Right hindlimb (tissue), 1 donor: ENCODE measurements at places on chromosomes 12 and 14.
A peak's percentile ranks its signal among the peaks of the same experiment; 100 is the strongest.

DNA sequence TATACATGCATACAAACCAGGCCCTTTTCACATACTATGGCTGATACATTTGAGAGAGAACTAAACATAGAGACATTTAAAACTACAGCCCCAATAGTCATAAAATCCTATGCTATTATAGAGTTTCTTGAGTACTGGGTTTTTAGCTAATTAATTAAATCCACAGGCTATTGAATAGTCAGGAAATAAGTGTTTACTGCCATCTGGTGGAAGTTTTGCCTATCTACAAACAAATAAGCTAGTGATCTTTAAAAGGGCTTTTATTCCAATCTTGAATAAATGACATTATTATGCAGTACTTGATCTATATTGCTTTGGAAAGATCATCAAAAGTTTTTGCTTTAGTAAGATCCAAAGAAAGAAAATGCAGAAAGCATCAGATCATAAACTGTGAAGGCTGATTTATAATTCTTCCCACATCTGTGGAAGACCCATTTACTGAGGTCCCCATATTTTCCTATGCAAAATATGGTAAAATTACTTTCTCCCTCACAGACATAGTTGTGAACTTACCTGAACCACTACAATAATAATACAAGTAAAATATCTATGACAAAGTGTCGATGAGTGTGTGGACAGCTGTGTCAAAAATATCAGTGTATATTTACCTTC, 131.3 kb downstream of the ITPR2 start:
- no peak for DNase-seq

DNA sequence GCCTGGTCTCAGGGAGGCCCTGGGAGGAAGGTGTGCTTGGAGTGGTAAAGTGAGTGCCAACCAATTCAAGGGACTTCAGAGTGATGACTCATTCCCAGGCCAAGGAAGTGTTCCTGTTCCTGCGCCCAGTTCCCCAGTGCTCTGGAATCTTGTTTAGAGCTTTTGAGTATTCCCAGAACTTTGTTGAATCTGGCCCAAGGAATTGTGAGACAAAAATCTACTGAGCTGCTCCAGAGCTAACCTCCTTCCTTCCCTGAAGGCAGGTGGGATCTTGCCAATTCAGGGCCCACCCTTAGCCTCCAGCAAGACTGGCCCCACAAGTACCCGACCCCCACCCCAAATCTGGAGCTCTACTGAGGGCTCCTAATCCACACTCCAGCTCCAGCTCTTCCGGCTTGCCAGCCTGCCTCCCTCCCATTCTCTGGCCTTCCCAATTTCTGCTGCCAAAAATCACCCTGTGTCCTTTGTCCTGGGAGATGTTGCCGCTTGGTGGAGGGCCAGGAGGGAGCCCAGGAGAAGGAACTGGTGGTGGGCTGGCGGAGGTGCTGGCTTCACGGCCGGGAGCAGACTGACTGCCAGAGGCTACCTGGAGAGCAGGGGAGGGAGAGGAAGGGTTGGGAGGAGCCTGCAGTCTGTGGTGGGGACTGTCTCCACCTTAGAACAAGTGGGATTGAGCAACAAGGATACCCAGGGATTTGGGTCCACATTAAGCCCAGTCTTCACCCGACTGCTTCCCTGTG, 2.0 kb upstream of the ATN1 start:
- peak; percentile 87 for DNase-seq

GRCh38 chr12:27571463-27571862, 47.5 kb downstream of the PPFIBP1 start:
- no peak for DNase-seq

DNA sequence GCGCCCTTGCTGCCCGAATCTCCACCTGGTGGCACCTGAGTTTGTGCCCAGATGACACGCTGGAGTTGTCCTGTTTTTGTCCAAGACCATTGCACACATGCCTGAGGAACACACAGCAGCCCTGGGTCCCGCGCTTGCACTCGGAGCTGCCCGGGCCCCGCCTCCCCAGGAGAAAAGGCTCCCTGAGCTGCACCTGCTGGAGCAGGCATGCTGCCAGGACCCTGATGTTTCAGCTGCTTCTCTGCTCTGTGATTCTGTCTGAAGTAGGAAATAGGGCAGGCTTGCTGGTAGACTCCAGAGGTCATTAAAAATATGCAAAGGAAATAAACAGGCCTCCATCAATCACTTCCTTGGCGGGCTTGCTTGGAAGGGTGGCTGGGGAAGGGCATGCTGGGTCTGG, 271.6 kb downstream of the CACNA1C start:
- DNase-seq: peak; percentile 68

- no peak for DNase-seq
Measured at GRCh38 chr14:42911642-42912041, 1305.0 kb downstream of the LRFN5 start.

DNA sequence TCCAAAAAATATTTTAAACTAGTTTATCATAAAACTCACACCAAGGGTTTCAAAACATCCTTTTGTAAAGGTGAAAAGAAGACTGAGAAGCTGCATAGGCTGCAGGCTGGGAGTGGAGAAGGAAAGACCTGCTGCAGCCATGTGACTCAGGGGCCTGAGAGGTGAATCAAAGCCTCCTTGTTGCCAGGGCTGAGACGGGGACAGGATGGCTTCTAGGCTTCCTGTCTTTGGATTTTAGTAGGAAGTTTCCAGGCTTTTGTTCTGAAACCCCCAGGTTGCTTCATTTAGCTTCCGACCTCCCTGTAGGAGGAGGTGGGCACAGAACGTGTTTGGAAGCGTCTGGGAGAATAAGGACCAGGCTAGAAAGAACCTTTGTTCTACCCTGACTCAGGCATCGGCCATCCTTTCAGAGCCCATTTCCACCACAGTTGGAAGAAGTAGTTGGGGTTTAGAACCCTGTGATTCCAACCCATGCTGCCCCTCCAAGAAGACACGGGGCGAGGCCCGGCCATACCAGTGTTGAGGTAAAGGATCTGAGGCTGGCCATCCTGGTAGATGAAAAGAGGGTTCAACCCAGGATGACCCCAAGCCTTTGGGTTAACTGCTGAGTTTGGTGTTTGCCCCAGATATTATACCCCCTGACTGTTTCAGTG, 122.4 kb downstream of the SLC25A47 start:
- DNase-seq: no peak

DNA sequence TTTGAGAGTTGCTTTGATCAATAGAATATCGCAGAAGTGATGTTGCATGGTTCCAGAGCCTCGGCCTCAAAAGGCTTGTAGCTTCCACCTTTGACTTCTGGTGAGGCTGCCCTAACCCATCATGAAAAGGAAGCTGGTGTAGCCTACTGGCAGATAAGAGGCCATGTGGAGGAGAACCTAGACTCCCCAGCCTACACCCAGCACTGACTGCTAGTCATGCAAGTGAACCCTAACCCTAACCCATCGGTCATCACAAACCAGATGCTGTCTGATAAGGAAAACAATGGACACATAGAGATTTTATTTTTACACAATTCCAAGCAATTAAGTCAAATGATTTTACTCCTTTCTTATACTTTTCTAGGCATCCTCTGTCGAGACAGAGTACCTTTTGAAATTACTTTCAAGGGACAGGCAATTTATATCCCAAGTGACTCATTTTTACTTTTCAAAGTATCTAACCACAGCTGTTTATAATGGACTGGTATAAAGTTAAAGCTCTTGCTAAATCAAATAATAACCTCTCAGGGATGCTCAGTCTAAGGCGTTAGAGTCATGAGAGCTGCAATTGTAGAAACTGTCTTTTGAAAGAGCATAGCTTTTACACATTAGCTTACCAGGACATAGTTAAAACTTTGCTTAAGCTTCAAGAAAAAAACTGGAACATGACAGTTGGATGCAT, 17.6 kb downstream of the PTPRB start:
- DNase-seq: no peak

DNA sequence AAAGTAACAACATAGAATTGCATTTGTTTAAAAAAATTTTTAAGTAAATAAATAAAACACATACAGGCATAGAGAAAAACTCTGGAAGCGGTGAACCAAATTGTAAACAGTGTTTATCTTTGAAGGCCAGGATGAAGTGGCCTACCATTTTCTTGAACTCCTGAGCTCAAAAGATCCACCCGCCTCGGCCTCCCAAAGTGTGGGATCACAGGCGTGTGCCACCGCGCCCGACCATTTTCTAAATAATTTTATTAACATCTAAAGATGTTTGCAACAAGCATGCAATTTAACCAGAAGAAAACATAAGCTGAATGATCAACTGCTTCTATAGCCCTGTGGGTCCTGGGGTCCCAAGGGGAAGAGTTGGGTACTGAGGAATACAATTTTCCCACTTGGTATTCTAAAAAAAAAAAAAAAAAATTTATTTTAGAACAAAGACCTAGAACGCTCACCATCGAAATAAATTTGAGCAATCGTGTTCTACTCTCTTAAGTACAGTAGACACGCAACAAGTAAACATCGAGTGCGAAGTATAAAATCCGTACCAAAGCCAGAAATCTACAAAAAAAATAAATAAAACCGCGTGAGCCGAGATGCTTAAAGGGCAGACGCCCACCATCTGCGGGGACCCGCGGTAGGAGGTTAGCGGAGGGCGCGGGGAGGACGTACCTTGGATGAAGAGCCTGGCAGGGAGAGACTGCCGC, 484 bp downstream of the MIS18BP1 start:
- DNase-seq: no peak

- DNase-seq: peak; percentile 24
Measured at GRCh38 chr12:15728118-15728598, 61.0 kb downstream of the EPS8 start.

GRCh38 chr12:123232472-123232806, 502 bp downstream of the MPHOSPH9 start:
- no peak for DNase-seq

DNA sequence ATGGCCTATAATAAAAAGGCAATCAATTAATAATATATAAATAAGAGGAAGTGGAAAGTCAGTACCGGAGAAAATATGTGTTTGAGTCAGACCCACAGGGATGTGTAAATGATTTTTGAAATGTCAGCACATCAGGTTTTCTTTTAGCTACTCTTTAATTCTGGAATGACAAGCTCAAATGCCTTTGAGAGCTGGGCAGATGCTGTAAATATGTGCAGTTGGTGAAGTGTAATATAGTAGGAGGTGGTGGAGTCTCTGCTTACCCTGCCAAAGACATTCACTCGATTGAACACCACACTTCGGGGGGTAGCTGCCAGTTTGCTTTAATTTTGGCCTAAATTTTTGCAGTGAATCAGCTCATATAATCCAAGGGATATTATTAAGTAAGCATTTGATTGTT, 93.0 kb downstream of the PLEKHA5 start:
- DNase-seq: no peak

DNA sequence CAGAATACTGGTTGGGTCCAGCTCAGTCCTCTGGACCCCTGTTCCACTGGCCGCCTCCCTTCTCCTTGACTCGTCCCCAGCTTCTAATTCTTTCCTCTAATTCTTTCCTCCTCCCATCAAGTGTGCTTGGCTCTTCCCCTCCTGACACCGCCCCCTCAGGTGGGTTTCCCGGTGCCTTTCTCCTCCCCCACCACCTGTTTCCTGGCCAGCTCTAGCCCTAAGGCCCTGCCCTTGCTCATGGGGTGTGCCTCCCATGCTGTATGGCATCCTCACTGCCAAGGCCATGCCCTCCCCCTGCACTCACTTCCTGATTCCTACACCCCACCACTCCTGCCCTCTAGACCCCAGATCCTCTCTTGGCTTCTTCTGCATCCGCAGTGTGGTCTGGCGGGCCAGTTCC, 12.1 kb upstream of the EML1 start:
- no peak for DNase-seq

DNA sequence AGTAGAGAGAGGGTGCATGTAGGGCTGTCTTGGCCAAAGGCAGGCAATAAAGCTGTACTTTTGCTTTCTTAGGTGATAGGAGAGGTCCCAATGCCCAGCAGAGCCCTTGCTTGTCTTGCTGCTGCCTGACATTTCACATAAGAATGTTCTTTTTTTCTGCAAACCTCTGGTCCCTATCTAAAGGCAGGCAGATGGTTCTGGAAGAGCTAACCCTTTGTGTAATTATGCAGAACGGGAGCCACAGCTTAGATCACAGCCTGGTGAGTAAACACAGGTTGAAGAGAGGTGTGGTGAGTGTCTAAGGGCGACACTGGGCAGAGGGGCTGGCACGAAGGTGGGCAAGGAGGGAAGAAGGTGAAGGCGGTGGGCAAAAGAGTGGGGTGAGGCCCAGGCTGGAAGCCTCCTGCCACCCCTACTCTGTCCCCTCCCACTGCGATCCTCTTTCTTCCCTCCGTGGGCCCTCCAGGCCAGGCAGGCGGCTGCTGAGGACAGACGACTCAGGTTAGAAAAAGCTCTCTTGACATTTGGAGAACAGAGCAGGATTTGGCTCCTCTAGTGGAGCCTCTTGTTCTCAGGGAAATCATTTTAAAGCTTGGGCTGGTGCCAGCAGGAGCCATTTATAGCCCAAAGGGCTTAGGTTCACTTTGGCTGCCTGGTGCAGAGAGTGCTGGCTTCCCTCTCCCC, 42.8 kb downstream of the PRMT8 start:
- DNase-seq: no peak
